ENCODE measurements at places on chromosomes 6 and 20.
A peak's percentile ranks its signal among the peaks of the same experiment; 100 is the strongest.

DNA sequence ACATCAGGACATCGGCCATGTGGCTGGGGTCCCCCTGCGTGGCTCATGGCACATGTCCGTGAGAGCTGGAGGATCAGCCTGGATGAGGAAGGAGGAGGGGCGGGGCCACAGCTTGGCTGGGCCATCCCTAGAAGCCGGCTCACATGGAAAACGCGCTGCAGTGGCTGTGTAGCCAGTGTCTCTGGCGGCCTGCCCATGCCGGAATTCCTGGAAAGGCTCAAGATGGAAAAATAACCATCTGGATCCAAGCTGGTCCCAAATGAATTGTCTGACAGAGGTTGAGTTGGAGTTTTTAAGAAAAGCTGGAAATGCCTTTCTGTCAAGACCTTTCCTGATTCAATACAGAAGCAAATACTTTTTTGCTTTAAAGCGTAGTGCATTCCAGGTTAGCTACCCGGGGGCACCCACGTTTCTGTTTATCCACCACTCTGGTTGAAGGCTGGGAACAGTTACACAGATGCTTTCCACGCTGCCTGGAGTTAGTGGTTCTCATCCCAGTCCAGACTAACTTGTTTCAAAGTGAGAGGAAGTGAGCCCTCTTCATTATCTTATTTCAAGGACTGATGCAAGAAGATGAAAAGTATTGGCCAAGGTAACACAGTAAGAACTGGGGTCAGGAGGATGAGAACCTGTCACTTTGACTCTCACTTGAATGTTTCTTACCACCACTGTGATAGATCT, 99.0 kb downstream of the GMPR start:
- peak; percentile 97 for DNase-seq

DNA sequence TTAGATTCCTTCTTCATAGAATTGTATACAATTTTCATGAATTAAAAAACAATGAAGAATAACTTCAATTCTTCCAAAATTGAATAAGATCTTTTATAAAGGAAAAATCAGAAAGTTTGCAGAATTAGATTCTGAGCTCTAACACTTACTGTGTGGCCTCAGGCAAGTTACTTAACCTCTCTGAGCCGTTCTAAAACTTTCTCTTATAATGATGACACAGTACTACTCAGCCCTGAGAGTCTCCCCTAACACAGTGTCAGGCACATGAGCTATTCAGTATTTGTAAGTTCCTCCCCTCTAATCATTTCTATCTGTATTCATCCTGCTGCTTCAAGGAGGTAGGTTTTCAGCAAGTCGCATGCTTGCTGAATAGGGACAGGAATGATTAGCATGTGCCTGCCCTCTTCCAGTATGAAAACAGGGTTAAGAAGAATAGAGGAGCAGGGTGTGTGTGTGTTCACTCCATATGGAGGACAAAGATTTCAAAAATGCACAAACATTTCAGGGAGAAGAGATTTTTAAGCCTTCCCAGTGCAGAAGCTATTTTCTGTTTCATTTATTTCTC, 11.4 kb downstream of the ID4 start:
- DNase-seq, result no peak

GRCh38 chr6:166562726-166563125, 23.8 kb downstream of the RAMACL start:
- DNase-seq, result no peak

DNA sequence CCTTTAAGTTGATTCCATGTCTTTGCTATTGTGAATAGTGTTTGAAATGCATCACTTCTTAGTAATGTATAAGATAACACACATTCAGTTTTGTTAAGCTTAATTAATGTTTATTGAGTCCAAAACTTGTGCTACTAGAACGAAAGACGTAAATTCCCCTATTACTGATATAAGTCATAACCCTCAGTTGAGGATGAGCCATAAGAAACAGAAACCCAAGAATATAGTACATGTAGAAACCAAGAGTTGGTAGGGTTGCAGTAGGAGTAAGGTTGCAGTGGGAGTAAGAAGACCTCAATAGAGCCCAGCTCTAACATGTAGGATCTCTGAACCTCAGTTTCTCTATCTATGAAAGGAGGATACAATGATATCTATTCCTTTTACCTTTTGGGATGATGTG, 19.3 kb downstream of the CITED2 start:
- DNase-seq, result no peak

DNA sequence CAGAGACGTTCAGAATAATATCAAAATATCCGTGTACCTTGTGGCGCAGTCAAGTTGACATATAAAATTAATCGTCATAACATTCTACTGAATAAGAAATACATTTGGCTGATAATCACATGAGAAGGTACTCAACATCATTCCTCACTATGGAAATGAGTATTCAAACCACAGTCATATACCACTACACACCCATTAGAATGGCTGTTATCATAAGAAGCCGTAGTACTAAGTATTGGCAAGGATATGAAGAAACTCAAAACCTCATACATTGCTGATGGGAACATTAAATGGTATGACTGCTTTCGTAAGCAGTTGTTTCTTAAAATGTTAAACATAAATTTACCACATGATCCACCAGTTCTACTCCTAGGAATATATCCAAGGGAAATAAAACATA, 244.7 kb downstream of the CDKAL1 start:
- DNase-seq, result no peak

- DNase-seq, result no peak
These were observed 101.9 kb downstream of the CDH26 start for GRCh38 chr20:60060006-60060557.

DNA sequence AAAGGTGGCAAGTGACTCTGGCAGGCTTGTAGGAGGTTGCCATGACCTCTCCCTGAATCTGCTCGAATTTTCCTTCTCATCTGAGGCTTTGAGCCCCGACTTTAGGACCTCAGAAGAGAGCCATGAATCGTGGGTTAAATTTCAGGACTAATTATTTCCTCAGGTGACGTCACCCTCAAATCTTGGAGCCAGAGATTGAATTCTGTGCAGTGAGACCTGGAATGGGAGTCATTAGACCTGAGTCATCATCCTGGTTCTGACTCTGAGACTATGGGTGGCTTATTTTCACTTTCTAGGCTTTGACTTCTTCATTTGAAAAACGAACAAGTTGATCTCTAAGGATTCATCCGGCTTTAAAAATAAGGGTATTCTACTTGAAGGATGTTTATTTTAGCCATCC, 48.5 kb upstream of the PDYN start:
- DNase-seq, result no peak

DNA sequence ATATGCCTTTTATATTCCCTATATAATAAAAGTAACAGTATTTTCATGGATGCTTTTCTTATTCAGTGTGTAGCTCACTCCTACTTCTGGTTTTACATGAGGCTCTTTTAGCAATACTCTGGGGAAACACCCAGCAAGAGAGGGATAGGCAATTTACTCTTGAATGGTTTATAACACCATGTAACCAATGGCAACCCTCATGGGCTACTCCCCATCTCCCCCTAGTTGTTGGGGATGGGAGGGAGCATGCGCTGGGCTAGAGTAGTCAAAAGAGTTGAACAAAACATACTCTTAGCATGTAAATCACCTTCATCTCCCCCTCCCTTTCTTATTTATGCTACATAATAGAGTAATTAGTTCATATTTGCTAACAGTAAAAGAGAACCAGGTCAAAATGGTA, 140.1 kb upstream of the LRFN2 start:
- DNase-seq, result no peak

- no peak for DNase-seq
These were observed 195.7 kb downstream of the CENPW start for GRCh38 chr6:126535595-126535994.

DNA sequence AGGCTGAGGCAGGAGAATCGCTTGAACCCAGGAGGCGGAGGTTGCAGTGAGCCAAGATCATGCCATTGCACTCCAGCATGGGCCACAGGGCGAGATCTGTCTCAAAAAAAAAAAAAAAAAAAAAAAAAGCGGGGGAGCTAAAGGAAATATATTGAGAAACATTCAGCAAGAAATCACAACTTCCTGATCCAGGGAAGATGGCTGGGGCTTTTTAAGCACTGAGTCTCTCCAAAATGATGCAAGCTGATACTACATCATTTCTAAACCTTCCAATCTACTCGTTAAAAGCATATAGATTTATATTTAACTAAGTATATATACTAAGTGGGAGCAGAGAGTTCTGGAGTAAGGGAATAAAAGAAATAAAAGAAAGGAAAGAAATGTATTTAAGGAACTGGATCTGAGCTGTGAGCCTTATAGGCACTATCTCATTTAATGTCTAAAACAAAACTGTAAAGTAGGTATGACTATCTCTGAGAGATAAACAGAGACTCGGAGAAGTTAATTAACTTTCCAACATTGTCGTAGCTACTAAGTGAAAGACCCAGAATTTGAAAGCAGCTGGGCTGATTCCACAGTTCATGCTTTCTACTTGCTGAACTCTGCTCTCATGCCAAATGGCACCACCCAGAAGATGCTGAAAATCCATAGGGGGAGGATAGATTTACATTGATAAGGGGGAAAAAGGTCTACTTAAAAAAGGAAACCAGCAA, 215.0 kb upstream of the MARCKS start:
- DNase-seq, result no peak

GRCh38 chr6:169232507-169232931, 21.1 kb downstream of the THBS2 start:
- DNase-seq, result no peak

GRCh38 chr20:13353261-13353945, 132.3 kb downstream of the ISM1 start:
- DNase-seq, result no peak

DNA sequence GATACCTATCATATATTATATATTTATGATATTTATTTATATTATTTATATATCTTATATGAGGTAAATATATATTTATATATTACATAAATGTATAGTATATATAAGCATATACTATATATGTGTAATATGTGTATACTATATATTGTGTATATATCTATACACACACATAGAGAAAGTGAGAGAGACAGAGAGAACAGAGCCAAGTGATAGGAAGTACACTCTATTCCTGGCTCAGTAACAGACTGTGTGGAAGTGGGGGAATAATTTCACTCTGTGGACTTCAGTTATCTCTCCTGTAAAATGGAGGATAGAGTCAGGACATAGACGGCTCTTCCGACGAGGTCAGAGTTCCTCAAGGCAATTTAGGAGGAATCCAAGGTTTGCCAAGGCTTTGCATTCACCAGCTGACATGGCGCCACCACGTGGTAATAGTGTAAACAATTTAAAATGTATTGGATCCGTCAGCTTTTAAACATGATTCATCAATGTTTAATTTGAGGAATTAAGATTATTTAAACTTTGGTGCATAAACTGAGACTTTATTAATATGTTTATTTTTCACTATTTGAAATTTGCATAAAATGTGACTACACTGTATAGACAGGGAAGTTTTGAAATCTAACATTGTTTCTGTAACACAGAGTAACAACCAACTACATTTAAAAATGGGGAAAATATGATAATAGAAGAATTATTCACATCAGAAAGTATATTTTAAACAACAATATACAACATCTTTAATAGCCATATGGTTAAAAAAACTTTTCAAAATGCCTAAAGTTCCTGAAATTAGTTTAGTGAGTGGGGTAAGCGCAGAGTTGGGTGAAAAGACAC, 75.4 kb upstream of the TMEM244 start:
- no peak for DNase-seq

GRCh38 chr20:59157961-59158541, 5.6 kb upstream of the ZNF831 start:
- DNase-seq, result no peak

- no peak for DNase-seq
These were observed 490.8 kb downstream of the HTR1B start for GRCh38 chr6:76972474-76972873.

DNA sequence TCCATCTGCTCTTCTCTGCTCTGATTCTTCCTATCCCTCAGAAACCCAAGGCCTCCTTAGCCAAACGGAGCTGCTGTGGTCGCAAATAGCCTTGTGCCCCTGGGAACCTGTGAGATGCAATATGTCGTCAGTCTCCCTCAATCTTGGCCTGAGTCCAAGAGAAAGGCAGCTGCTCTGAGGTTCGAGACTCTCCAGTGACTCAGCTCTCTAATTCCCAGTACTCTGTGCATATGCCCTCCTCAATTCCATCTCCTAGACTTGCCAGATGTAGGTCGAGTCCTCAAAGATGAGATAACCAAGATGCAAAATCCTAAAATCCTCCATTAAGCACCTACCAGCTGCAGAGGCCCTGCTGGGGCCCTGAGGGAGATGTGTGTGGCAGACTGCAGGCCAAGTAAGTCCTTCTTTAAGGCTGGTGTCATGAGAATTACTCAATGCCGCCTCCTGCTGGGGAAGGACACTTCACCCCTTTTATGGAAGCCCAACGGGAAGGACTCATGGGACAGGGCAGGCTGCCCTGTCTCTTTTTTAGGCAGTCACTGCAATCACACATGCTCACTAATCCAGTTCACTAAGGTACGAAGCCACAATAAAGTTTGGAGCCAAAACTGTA, 28.5 kb downstream of the C6orf15 start:
- DNase-seq, result no peak

- DNase-seq, result no peak
These were observed 23.1 kb downstream of the CRYBG1 start for GRCh38 chr6:106383573-106383972.

DNA sequence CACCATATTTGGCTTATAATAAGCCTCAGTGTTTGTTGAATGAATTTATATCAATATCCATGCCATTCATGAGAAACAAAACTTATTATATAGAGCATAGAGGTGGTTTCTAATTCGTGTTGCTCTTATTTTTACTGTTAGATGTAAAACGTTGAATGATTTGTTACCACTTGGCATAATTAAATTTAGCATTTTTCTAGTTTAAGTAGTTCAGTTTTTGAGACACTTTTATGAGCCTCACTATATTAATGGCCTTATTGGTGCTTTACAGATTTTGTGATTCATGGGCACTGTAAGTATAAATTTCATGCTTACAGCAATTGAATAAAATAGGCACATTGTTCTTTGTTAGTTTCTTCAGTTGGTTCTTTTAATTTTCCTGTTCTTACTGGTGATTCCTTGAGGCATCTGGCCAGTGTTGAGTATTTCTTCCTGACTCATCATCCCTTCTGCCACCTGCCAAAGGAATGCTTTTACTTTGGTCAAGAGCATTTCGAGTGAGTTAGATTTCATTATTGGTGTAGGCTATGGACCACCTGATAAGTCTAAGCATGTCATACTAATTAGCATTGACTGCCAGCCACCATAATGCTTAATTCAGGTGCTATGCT, 34.8 kb downstream of the CDKAL1 start:
- no peak for DNase-seq

DNA sequence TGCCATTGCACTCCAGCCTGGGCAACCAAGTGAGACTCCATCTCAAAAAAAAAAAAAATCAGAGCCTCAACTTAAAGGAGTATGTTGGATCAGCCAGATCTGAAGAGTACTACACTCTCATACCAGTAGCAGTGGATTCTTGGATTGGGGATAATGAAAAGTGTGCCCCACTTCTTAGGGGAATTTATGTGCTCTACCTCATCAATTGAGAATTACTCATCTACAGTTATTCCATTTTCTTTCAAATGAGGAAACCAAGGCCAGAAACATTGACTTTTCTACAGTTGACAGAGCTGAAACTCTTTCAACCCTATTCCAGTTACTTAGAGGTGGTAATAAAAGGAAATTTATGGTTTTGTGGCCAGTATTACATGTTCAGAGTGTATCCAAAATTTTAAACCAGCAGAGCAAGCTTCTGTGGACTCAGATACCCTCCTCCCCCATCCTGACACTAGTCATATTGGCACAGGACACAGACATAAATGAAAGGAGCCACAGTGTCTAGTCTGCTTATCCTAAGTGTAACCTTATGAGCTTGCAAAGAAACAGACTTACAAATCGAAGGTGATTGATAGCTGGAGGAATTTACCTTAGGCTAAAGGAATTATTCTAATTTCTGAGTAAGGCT, 51.2 kb downstream of the ORC3 start:
- DNase-seq, result no peak

- no peak for DNase-seq
These were observed 17.9 kb upstream of the ABRACL start for GRCh38 chr6:139010674-139011073.

Measured in pulmonary artery endothelial cell (primary cell).